ENCODE measurements at places on chromosomes 7 and 10. TPM values are rescaled to one million over a fixed set of nuclear protein-coding genes. Genes with fewer than 3 reads are reported as not detected.
A peak's percentile ranks its signal among the peaks of the same experiment; 100 is the strongest.

DNA sequence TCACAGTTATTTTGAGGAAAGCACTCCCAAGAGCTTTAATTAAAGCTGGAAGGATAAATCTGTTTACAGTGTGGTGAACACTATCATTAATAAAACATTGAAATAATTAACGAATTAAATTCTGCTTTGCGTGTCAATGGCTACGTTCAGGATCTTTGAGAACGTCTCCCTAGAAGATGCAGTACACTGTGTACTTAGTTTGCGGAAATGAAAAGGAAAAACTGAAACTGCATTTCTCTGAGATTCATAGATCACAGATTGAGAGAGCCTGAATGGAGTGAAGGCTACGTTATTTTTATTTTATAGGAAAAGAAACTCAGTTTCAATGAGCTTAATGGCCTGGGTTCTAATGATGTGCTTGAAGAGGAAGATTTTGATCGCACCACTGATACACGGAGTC lies 85.3 kb downstream of the NRP1 start:
- no peak for DNase-seq

DNA sequence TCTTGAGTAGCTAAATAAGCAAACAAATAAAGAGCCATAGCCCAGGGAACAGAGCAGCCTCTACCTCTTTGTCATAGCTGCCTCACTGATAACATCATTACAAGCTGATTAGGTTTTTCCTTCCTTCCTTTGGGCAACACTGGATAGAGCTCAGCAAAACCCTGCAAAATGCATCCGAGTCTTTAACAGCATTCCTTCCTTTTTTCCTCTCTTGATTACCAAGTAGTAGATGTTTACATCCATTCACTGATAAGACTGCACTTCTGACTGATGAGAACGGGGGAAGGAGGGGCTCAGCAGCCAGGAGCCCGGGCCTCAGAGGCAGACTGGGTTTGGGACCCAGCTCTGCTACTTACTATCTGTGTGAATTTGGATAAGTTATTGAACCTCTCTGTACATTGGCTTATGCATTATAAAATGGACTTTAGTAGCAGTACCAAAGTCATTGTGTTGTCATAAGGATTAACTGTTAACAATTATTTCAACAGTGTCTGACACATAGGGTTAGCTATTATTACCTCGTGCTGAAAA lies 214.2 kb downstream of the ANK3 start:
- peak; percentile 70 for DNase-seq

The TRIM73 gene
- 5.8 TPM for total RNA-seq

- DNase-seq = no peak
Observed at GRCh38 chr10:14372606-14373005, 41.9 kb upstream of the FRMD4A start.

The CUZD1 gene
- 0.50 TPM for total RNA-seq

DNA sequence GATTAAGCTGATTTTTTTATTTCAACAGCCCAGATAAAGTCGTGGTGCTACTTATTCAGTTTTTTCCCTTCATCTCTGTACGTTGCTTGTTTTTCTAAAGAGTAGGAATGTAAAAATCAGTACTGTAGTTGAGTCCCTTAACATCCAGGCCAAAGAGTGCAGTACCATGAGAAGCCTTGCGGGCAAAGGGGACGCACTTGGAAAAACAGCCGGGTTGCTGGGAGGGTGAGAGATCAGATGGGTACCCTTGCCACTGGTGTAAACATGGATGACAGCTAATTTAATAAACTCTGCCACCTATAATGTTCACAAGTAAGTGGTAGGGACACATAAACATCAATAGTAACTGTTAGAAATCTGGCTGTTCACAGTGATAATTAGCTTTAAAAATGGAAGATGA lies 175.9 kb downstream of the POU6F2 start:
- peak; percentile 59 for DNase-seq

- DNase-seq = peak; percentile 49
Observed at GRCh38 chr7:138865843-138866242, 67.8 kb upstream of the ATP6V0A4 start.

- DNase-seq = no peak
Observed at GRCh38 chr7:35584990-35585389, 109.9 kb downstream of the HERPUD2 start.

- peak; percentile 55 for DNase-seq
Observed at GRCh38 chr10:64059884-64060283, 538.7 kb downstream of the REEP3 start.

The PNLIPRP3 gene
- total RNA-seq = not detected

The STAM gene
- total RNA-seq = 35.6 TPM

GRCh38 chr7:78213402-78213801 lies 414.8 kb downstream of the PHTF2 start:
- no peak for DNase-seq

DNA sequence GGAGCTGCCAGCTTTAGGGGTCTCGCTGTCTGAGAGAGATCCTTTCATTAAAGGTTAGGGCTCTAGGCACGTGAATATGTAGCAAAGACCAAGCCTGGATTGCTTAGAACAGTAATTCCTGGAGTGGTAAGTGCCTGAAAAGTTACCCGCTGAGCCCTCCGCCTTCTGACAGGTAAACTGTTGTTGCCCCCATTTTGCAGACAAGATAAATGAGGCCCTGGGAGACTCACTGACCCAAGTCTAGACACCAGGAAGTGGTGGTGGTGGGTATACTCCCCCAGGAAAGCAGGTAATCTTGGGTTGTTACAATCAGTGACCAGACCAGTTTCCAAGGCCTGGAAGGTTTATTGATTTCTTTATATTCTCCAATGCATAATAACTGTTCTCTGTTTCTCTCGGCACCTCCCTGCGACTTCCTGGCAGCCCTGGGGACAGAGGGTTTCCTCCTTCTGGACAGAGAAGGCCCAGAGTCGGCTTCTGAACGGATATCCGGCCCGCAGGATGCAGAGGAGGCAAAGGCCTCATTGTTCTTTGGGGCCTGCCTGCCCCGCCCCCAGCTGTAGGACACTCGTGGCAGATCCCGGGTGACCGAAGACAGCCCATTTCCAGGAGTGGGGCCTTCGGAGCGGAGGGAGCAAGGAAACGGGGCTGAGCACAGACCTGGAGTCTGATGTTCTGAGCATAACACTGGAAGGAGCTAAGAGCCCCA lies 1.3 kb upstream of the GRK5 start:
- peak; percentile 74 for DNase-seq

DNA sequence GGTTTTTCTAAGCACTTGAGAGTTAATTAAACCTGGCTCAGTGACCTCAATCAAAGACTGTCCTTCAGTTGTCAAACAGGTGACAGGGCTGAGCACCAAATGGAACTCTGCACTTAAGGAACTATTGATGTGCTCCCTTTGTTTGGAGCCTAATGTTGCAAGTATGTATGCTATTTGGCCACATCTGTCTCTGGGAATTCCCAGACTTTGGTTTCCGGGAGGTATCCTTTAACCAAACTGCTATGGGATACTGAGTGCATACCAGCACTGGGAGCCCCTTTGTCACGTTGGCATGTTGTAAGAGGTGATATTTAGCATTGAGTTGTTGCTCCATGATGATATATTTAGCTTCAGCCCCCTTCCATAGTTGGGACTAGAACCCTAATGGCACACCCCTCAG lies 25.2 kb downstream of the ASZ1 start:
- no peak for DNase-seq

- no peak for DNase-seq
Observed at GRCh38 chr7:114973147-114973546, 51.3 kb downstream of the MDFIC start.

The HABP2 gene
- 0.97 TPM for total RNA-seq

The GPER1 gene
- total RNA-seq = 0.20 TPM

The INTS1 gene
- 178 TPM for total RNA-seq

The OPALIN gene
- total RNA-seq = not detected

DNA sequence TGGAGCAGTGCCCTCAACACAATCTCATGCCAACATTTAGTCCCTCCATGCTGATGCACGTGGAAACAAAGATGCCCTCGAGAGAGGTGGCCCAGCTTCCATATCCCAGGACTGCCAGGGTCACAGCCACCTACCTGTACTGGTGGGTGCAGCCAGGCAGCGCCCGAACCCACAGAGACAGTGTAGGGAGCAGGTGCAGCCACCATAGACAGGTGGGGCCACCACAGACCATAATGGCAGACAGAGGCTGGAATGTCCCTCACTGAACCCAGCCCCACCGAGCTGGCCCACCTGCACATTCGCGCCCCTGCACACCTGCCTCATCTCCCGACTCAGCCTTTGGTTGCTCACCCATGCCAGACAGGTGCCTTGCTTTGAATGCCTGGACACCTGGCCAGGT lies 18.3 kb upstream of the CPXM2 start:
- no peak for DNase-seq

Measured in endodermal cell (in vitro differentiated cells).